ENCODE measurements at places on chromosomes 4 and X. TPM values are rescaled to one million over a fixed set of nuclear protein-coding genes. Genes with fewer than 3 reads are reported as not detected.
A peak's percentile ranks its signal among the peaks of the same experiment; 100 is the strongest.

DNA sequence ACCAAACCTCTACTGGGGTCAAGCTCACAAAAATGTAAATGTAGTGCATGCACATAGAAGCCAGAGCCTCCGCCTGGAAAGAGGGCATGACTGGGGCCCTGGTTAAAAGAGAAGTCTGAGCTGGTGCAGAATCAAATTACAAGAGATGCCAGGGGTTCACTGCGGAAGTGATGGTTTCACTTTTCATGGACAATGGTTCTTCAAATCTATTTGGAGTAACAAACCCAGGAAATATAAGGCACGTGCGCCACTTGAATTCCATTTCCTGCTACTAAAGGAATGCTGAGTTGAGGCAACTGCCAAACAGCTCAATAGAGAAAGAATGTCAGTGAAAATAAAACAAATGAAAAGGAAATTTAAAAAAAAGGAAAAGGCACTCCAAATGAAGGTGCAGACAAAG, 79.8 kb downstream of the FUNDC1 start:
- peak; percentile 3 for DNase-seq

DNA sequence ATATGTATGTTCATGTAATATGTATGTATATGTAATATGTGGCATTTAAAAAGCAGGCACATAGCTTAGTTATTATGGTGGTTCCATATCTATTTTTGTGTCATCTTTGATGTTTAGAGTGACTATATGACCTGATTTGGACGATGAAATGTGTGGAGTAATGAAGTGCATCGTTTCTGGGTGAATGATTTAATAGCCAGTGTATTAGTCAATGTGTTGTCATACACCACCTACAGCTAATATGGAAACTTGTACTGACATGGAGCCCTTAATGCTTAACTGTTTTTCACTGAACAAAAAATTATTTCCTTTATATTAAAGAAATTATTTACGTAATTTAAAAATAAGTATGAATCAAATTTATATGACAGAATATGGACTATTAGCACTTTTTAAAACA, 292.3 kb upstream of the FSTL5 start:
- no peak for DNase-seq

GRCh38 chrX:103376118-103376978, at the start of gene BEX3:
Gene BEX3 (plus strand): TSS chrX:103376538. CDS start chrX:103377522, 984 bp downstream.
- DNase-seq: peak; percentile 54

DNA sequence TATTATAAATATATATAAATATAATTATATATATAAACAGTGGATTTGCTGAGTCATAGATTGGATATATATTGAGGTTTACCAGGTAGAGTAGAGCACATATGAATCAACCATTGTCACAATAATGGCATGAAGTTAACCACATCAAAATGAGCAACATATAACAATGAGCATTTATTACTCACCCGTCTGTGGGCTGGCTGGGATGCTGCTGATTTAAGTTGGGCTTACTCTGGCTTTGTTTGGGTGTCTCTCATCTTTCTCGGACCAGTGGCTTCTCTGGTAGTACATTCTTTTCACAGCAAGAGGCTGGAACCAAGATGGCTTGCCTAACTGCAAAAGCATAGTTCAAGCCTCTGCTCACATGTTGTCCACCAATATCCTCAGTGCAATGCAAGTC, 111.7 kb upstream of the TAPT1 start:
- no peak for DNase-seq

GRCh38 chr4:78477276-78477675, 74.3 kb upstream of the ANXA3 start:
- no peak for DNase-seq

DNA sequence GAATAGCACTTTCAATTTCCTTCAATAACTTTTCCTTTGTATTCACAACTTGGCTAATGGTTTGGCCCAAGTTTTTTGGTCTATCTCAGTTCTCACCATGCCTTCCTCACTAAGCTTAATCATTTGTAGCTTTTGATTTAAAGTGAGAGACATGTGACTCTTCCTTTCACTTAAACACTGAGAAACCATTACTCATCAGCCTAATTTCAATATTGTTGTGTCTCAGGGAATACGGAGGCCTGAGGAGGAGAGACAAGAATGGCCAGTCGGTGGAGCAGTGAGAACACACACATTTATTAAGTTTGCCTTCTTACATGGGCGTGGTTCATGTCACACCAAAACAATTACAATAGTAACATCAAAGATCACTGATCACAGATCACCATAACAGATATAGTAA, 56.7 kb downstream of the TSPAN5 start:
- no peak for DNase-seq

- DNase-seq: no peak
Observed at GRCh38 chr4:175671491-175671934, 140.6 kb downstream of the GPM6A start.

TLL1 gene
- total RNA-seq: not detected

CT83 gene
- 30.5 TPM for total RNA-seq

CCNA2 gene
- total RNA-seq: 32.6 TPM

OPRPN gene
- not detected for total RNA-seq

SRPX gene
- total RNA-seq: 1.2 TPM
